ENCODE measurements at places on chromosomes 1 and 21.

DNA sequence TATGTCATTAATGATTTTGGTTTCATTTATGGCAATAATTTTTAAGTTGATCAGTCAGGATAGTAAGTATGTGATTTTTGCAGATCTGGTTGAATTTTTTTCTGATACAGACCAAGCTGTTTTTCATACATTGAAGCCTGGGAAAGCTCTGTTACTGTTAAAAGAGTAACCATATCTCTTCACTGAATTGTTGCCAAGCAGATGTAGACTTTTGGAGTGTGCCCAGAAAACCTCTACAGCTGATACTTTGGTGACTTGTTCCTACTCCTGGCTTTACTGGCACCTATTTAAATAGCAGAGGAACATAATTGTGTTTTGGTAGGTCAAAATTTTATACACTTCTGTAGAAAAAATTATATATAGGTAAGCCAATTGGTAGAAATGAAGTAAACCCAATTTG, 49.4 kb downstream of the NFIA start:
- no peak for DNase-seq

DNA sequence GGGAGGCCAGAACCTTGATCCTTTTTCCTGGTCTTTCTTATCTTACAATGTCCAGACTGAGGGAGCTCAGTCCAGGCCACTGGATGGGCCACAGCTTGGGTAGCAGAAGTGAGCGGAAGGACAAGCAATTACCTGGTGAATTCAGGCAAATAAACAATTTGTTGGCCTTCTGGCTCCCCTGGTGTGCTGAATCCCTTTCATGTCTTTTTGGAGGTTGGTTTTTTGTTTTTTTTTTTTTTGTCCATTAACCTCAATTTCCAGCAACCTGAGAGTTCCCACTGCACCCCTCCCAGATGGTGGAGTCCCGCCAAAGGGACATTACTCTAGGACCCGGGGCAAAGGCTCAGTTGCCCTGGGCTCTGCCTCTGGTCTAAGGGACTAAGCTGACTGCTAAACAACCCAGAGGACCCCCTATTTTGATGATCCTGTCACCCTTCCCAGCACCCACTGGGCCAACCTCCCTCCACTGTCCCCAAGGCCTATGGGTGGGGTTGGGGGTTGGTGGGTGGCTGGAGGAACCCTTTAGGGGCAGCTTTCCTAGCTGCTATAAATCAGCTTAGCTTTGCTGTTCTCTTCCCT, 85.5 kb downstream of the KCND3 start:
- no peak for DNase-seq

DNA sequence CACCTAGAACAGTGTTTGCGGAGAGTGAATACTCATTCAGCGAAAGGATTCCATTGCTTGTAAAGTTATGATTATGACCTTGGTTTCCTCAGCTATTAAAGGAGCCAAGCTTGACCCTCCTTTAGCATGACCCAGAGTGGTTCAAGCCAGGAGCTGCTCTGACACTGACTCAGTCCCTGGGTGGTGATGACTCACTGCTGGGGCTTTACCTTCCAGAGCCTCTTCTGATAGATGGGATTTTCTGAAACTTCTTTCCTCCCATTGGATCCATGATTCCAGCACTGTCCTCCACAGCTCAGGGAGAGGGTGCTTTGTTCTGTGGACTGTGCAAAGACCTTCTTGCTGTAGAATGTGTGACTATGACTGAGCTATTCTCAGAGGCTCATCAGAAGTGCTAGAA, 77.4 kb downstream of the S1PR1 start:
- DNase-seq, result no peak

- no peak for DNase-seq
These were observed 7.8 kb downstream of the RASAL2 start for GRCh38 chr1:178101654-178102053.

DNA sequence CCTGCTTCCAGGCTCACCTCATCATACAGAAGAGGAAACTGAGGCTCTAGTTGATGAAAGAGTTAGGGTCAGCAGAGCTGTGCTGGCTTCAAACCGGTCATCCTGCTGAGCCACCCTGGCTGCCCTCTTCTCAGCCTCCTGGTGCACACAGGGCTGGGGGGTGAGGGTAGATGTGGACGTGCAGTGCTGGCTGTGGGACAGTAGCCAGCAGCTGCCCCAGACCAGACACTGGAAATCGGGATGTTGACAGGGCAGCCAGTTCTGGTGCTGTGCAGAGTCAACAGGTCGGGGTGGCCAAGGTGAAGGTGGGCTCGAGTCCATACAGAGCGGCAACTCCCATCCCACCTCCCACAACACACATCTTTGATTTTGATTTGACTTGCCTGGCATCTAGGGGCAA, 1.5 kb upstream of the CLCNKA start:
- DNase-seq, result no peak

GRCh38 chr1:176696109-176696508, 233.1 kb downstream of the PAPPA2 start:
- DNase-seq, result peak; percentile 88

DNA sequence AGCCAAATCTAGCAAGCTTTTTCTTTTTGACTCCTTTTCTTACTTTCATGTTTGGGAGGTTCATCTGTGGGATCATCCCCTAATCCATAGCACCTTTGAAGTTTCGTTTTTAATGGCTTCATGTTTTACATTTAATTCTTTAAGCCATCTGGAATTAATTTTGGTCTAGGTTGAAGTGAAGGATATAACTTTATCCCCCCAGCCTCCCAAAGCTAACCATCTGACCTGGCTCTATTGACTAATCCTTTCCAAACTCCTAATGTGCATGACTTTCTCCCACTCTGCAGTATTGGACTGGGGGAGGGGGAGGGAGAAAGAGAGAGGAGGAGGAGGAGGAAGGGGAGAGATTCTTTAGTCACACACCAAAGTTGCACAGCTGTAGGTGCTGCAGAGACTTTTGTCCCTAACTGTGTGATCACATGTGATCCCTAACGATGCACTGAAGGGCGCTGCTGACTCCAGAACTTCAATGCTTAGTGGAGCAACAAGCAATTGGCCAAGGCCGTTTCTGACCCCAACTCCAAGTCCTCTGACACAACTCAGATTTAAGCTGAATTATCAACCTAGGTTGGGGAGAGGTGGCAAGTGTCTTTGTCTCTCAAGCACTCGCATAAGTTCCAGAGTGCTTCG, 191.6 kb downstream of the HUNK start:
- peak; percentile 96 for DNase-seq

- DNase-seq, result no peak
These were observed 14.7 kb downstream of the SZT2 start for GRCh38 chr1:43404353-43404752.

DNA sequence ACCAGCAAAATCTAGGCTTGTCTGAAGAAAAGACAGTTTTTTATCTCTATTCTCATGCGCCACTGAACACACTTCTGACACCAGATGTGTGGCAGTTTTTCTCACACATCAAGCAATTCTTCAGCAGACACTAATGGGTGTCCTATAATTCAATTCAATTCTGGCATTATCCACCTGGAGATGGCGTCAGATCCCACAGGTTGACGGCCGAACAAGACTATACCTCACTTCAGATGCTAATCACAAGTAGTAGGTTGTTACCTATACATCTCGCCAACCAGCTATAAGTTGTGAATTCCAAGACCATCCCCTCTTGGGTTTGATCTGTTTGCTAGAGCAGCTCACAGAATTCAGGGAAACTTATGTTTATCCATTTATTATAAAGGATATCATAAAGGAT, 89.9 kb upstream of the ARTN start:
- DNase-seq, result no peak

DNA sequence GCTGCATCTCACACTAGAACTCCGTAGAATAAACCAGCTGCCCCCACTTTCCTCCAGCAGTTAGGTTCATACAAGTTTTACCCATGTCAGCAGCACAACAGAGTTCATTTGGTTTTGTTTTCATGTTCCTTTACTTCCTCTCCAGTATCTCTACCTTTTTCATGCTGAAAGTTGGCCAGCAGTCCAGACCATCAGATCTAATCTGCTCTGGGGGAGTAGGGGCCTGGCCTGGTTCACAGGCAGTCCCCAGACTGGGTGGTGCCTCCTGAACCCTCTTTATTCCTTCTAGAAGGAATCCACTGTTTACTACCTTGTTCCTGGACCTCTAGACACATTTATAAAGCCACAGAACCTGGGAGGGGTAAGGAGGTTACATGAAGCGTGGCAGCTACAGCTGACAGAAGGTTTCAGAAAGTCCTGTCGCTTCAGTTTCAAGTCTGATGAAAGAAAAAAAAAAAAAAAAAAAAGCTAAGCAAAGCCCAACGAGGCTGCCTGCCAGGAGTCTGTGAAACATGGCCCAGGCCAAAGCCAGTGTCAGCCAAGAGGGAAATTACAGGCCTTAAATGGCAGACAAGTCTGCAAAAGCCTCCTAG, 184.6 kb upstream of the JUN start:
- no peak for DNase-seq

- DNase-seq, result no peak
These were observed 101.5 kb downstream of the PLA2G4A start for GRCh38 chr1:186930238-186930637.

- no peak for DNase-seq
These were observed 4.8 kb upstream of the C8A start for GRCh38 chr1:56849750-56850149.

DNA sequence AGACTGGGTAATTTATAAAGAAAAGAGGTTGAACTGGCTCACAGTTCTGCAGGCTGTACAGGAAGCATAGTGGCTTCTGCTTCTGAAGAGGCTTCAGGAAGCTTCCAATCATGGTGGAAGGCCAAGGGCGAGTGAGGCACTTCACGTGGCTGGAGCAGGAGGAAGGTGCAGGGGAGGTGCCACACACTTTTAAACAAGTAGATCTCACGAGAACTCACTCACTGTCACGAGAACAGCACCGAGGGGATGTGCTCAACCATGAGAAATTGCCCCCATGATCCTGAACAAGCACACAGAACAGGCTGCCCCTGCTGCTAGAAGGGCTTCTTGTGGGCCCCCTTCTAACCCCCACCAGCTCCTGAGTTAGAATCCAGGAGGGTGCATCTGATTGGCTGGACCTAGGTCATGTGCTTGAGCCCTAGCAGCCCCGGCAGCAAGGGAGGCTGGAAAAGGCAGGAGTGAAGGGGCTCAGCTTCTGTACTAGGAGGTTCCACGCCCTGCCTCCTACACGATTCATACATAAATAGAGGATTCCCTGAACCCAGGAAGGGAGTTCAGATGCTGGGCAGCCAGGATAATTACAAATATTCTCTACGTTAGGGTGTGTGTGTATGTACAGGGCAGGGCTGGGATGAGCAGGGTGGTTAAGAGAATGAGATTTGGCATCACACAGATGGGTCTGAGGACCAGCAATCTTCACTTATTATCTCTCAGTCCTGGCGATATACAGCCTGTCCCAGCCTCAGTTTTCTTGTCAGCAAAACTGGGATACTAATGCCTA, 72.8 kb upstream of the ATP5PO start:
- DNase-seq, result no peak

GRCh38 chr1:15758343-15758931, at the start of gene FBLIM1:
TSS of gene FBLIM1 (plus strand) at chr1:15758795. CDS start at chr1:15764984, 6,189 bp downstream.
- DNase-seq, result no peak

- DNase-seq, result no peak
These were observed 5.6 kb downstream of the ARHGAP29 start for GRCh38 chr1:94231746-94232145.

GRCh38 chr1:201000391-201000790, 23.1 kb downstream of the KIF21B start:
- DNase-seq, result no peak

Measured in NCI-H524 (cell line).